ENCODE measurements at places on chromosomes 11 and 22.

- no peak for DNase-seq
These were observed 32.9 kb upstream of the SYT13 start for GRCh38 chr11:45319077-45319476.

- no peak for DNase-seq
These were observed 82.7 kb downstream of the PHF21A start for GRCh38 chr11:46038529-46038928.

GRCh38 chr22:17705951-17706900, 67.7 kb downstream of the BCL2L13 start:
- no peak for DNase-seq

GRCh38 chr22:31449506-31449905, 40.1 kb downstream of the EIF4ENIF1 start:
- DNase-seq, result no peak

DNA sequence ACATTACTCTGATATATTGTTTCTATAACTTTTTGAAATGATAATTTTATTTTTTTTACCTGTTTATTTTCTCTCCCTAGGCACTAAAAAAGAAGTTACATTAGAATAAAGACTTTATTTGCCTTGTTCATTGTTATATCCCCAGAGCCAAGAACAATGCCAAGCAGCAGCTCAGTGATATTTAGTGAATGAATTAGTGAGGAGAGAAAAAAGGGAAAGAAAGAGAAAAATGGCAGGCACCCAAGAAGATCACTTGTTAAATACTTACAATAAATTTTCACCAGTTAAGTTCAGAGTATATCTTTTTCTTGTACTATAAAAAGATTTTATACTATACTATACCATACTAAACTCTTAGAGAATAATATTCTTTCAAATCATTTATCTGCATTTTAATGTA, 13.3 kb upstream of the ANO5 start:
- DNase-seq, result peak; percentile 62

DNA sequence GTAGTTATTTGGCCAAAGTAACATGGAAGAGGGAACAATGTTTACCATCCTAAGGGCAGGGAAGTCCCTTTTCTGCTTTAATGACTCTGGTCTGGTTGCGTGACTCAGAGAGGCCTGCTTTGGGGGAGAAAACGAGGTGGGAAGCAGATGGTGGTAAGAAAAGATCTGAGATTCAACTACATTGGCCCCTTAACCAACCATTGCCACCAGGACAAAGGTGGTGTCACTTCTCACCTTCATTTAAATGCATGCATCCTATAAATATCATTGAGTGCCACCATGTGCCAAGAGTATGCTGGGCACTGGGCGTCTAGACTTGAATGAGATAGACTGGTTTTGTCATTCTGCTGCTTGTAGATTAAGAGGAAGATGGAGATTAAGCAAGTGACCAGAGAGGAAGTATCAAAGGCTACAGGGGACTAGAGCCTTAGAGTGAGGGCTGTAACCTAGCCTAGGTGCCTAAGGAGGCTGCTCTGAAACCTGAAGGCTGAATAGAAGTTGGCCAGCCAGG, 3.6 kb upstream of the SORL1 start:
- DNase-seq, result no peak

- DNase-seq, result no peak
These were observed 246.5 kb downstream of the CADM1 start for GRCh38 chr11:115257678-115258077.

DNA sequence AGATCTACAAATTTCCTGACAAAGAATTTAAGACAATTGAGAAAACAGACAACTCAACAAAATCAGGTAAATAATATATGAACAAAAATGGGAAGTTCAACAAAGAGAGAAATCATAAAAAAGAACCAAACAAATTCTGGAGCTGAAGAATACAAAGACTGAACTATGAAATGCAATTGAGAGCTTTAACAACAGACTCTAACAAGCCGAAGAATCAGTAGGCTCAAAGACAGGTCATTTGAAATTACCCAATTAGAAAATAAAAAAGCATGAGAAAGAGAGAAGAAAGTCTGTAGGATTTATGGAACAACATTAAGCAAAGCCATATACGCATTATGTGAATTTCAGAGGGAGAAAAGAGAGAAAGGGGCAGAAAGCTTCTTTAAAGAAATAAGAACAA, 72.8 kb downstream of the TBC1D22A start:
- no peak for DNase-seq

- no peak for DNase-seq
These were observed 342.3 kb downstream of the LARGE1 start for GRCh38 chr22:33577862-33578411.

DNA sequence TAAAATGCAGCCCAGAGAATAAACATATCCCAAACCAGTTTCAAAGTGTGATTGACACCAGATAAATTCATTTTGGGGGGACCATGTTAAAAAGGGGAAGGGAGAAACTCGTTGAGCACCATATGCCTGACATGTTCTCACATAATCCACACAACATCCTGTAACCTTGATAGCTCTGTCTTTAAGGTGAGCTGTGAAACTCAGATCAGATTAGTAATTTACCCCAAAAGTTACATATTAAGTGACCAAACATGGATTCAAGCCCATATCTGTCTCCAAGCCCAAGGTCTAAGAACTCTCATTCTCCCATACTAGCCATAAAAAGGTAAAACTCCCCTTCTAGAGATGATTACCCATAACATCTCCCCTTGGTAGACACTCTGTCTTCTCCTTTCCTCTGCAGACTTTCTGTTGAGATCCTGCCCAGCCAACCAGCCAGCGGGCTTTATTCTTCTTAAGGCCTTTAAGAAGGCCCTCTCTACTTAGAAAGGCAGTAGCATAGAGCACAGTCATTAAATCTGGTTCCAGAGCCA, 150.7 kb downstream of the CCDC34 start:
- DNase-seq, result no peak

DNA sequence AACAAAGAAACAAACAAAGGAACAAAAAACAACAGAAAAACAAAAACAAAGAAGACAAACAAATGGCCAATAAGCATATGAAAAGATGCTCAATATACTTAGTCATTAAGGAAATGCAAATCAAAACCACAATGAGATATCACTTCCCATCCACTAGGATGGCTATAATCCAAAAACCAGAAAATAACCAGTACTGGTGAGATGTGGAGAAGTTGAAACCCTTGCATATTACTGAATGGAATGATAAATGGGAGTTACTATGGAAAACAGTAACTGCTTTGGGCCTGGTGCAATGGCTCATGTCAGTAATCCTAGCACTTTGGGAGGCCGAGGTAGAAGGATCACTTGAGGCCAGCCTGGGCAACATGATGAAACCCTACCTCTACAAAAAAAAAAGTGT, 44.9 kb upstream of the RBFOX2 start:
- no peak for DNase-seq

DNA sequence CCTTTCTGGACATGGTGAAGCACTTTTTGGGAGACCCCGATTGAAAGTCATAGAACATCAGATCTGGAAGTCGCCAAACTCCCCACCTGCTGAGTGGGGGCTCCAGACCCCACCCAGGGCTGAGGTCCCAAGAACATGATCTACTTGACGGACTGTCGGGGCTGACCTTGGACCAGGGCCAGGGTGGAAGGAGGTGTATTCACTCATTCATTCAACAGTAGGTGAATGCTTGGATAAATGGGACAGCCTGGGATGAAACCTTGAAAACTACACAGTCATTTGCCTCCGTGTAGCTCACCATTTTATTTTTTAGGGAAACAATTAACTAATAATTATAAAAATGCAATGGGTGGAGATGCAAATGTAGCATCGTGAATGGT, 629.0 kb downstream of the BRD1 start:
- DNase-seq, result no peak

DNA sequence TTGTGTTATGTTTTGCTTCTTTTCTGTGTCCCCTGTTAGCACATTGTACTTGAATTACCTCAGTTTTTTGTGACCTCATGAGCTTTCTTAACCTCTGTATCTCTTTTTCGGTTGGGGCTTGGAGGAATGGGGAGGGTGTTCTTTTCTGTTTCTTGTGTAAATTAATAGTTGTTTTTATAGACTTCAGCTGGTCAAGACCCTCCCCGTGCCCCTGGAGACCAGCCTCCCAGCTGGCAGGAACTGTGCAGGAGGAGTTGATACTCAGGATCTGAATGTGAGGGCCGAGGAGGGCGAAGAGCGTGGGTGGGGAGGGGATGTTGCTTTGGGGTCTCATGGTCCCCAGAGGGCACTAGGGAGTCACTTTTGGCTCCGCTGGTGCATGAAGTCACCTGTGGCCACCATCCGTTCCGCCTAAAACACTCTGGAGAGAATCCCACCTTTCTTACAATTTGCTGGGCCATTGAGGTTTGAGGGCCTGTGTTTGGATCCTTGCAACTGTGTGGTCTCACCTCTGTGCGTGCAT, 44.3 kb upstream of the NNMT start:
- DNase-seq, result no peak

GRCh38 chr22:42856179-42856864, 751 bp downstream of the ARFGAP3 start:
- no peak for DNase-seq

- DNase-seq, result no peak
These were observed 682 bp downstream of the ATM start for GRCh38 chr11:108223348-108224149.

GRCh38 chr11:119368121-119369034, 13.1 kb downstream of the USP2 start:
- peak; percentile 71 for DNase-seq

DNA sequence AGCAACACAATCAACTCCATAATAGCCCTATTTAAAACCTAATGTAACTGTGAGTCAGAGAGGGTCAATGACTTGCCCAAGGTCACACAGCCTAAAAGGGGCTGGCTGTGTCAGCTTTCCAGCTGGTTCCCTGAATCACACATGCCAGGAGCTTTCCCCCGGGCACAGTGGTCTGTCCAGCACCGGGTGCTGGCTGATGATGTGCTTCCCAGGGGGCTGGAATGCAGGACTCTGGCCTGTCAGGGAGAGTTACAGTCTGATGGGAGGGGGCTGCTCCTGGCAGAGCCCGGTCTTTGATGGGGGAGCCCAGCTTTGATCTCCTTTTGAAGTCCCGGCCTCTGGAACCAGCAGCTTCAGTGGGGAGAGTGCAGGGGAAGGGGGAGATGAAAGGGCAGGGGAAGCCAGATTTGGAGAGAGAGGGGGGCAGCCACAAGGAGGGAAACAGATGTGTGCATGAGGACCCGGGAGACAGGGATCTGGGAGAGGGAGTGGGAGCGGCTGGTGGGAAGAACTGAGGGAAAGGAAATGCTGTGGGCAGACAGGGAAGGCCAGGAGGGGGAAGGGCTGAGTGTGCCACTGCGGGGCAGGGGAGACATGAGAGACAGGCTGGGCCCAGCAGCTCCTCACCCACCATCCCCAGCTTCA, 102.7 kb downstream of the NECTIN1 start:
- no peak for DNase-seq

GRCh38 chr11:20561915-20562314, 37.5 kb upstream of the SLC6A5 start:
- DNase-seq, result no peak

GRCh38 chr11:133925756-133926155, 31.0 kb downstream of the IGSF9B start:
- DNase-seq, result no peak

DNA sequence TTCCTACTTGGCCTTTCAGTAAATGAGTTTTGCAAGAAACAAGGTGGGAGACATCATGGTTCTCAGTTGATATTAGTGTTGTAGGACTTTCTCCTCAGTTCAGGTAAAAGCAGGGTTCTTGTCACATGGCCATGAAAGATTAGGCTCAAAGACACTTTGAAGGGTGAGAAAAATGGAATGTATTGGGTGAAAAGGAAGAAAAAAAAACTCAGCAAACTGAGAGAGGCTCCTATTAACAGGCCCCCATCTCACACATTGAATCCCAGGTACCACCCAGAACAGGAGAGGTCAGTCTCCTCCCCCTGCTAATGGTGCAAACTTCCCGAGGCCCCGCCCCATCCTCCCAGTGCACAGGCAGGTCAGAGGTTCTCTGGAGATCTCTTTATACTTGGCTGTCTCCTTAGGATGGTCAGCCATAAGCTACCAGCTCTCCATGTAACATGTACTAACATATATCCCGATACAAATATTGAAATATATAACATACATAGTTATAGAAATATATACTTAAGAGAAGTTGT, 62.2 kb downstream of the MICAL2 start:
- DNase-seq, result no peak

- DNase-seq, result no peak
These were observed 9.7 kb downstream of the SRSF8 start for GRCh38 chr11:95076416-95076815.

- no peak for DNase-seq
These were observed 119.2 kb downstream of the PHF21B start for GRCh38 chr22:44890416-44891292.

DNA sequence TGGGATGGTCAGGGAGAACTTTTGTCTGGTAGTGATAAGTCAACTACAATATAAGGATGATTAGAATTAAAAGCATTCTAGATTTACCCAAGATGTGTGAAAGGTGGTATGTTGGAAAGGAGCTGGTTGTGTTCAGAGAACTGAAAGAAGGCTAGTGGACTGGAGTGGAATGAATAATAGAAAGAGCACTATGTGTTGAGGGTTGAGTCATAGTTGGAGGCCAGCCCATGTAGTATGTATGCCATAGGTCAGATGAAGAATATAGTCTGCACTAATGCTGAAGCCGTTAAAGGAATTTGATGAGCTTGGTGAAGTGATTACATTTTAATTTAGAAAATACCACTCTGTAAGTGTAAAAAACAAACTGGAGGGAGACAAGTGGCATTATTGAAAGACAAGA, 514.1 kb downstream of the CNTN5 start:
- no peak for DNase-seq
